ENCODE measurements at places on chromosomes 1 and 21.

DNA sequence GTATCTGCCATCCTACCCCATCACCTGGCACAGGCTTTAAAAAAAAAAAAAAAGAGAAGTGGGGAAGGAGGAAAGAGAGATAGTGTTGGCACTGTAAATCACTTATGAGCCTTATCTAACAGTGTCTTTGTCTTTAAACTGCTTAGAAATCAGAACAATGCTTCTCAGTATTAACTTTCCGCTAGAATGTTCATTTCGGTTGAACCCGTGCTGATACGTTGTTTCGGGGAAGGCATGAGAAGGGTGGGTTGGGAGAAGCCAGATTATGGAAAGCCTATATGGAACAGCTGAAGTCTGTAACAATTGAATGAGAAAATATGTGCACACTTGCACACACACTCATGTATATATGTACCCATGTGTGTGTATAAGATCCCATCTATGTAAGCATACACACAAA is 170.8 kb downstream of the GALNT2 start:
- no peak for DNase-seq

DNA sequence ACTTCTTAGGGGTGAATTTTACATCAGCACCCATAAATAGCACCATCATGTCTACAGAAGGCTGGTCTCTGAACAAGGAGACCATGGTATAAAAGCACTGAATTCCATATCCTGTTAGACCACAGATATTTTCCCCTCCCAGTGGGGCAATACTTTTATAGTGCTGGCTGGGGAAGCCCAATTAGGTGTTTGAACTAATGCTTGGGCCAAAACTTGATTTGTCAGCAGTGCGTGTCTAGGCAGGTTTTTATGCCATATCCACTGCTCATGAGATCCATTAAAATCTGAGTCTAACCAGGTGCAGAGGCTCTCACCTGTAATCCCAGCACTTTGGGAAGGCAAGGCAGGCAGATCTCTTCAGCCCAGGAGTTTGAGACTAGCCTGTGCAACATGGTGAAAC is 623.0 kb downstream of the NPHP4 start:
- no peak for DNase-seq

GRCh38 chr1:216207154-216207553 is 216.1 kb downstream of the USH2A start:
- DNase-seq = no peak

DNA sequence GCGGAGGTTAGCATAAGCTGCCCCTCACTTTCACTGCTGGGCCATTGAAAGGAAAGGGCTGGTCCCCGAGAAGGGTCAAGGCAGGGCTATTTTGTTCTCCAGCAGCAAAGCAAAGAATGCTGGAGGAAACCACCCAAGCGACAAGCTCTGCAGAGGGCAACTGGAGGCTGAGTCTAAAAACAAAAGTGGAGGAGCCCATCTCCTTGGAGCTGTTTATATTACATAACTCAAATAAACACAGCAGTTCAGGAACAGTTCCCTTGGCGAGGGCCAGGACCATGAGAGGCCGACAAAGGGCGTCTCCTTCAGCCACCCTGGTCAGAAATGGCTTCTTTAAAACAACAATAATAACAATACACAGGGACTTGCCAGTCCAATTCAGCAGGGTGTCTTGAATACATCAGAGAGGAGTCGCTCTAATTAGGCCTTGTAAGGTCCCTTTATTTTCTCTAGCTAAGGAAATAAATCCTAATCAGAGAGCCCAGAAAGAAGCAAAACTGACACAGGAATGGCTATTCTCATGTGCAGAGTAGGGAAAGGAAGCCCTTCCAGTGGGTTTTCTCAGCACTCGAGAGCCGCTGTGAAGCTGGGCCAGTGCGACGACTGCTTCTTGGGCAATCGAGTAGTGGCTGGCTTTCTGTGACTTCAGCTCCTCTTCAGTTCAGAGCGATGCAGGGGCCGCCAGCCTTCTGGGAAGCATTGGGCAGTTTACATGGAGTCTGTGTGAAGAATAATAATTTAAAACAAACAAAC is 57.0 kb upstream of the TARBP1 start:
- DNase-seq = peak; percentile 1

GRCh38 chr1:243474906-243475305 is 219.1 kb downstream of the SDCCAG8 start:
- DNase-seq = no peak

All from COR-L47 (cell line).